ENCODE measurements at places on chromosomes 16 and 17.

DNA sequence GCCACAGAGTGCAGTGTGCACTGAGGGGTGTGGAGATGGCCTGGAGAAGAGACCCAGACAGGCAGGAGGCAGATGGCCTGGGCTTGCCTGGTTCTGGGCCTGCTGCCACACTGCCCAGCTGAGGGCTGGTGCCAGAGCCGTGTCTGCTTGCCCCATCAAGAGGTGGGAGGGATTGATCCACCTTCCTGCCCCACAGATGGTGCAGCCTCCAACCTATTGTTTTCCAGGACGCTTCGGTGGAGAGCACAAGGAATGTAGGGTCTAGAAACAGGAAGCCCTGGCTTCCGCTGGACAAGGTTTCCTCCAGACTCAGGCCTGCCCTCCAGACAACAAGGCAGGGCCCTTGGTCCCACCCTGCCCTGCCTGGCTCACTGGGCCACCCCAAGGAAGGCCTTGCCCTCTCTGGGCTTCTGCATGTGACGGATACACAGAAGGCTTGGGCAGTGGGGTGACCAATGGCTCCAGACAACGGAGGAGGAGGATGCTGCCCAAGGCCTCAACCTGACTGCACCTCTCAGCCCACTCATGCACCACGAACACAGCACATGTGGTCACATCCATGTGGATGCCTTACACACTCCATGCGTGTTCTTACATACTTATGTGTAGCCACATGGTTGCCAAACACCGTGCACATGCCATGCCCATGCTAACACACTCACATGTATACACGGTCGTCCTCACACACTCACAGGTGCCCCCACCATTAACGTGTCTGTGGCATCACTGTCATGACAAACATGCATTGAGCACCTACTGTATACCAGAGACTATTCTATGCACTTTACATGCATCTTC is 6.5 kb upstream of the CDH5 start:
- no peak for DNase-seq

GRCh38 chr16:19598805-19599510 is 43.5 kb downstream of the VPS35L start:
- no peak for DNase-seq

- no peak for DNase-seq
Observed at GRCh38 chr17:49054342-49055092, 57.3 kb downstream of the IGF2BP1 start.

DNA sequence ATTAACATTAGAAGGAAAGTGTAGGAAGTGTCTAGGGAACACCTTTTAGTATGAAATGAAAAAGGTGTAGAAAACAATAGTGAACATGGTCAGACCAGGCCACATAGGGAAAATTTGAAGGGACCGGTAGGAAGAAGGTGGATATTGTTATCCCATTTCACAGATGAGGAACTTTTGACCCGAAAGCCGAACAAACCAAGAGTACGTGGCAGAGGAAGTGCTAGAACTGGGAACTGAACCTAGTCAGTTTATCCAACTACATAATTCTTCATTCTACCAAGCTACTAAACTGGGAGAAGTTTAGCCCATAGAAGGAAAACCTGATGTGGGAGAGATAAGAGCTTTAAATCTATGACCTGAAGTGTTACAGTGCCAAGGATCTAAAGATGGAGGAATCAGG is 43.2 kb downstream of the YPEL2 start:
- no peak for DNase-seq

- no peak for DNase-seq
Observed at GRCh38 chr16:3907586-3907985, 27.1 kb upstream of the CREBBP start.

DNA sequence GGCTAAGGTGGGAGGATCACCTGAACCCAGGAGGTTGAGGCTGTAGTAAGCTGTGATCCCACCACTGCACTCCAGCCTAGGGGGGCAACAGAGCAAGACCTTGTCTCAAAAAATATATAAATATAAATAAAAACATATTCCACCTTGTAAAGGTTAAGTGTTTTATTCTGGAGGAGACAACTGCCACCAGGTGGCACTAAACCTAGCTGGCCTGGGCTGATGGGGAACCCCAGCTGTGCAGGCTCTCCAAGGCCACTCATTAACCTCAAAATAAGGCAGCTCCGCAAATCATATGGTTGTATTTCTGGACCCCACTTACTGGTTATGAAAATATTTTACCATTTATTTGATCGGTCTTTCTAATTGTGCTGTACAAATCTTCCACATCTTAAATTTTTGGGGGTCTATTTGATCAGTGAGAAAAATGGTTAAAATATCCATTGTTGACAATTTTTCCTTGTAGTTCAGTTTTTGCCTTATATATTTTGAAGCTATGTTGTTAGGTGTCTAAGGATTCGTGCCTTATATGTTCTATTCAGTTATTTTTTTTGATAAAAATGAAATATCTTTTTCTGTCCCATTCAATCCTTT is 8.5 kb upstream of the ICAM2 start:
- DNase-seq, result peak; percentile 69

DNA sequence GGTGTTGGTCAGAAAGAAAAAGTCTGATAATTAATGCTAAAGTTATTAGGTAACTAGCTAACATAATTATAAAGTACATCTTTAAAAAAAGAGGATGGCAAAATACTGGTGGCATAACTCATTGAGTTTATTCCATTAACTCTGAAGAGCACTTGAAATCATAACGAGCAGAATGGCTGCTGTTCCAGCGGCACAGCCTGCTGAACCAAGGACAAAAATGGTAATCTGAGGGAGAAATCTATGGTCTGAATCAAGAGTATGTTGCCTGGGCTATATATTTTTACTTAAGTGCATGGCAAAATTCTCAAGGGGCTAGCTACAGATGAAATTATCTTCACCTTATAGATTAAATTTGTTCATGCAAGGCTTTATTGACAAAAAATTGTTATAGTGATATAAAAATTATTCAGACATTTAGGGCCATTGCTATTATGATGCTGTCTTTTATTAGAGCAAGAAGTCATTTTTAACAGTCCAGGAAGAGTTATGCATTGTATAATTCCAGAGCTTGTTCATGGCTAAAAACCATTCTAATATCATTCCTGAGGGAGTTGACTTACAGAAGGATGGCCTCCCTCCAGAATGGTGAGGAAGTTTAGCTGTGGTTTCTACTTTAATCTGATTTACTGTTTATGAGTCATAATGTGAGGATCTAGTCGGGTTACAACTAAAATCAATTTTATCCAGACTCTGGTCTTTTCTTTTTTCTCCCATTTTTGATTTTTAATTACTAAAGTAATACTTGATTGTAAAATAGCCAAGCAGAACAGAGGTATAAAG is 41.4 kb upstream of the ANKFN1 start:
- no peak for DNase-seq

- no peak for DNase-seq
Observed at GRCh38 chr17:41060052-41060604, at the start of gene KRTAP2-3. KRTAP2-3 (minus strand) TSS chr17:41060114; CDS start chr17:41060050, 64 bp downstream.

DNA sequence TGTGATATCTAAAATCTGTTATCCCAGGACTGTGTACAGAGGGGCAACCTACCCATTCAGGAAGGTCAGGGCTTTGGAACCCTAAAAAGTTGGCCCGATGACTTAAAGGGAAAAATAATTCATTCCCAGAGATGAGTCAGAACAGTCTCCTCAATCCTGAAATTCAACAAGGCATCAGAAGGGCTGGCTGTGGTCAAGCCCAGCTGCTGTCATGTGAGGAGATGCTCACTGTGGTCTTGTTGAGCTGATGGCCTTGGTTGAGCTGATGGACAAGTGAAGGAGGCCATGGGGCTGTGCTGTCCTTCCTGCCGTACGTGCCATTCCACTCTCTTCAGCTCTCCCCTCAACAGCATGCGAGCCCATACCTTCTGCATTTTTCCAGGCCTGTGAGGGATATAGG is 20.9 kb upstream of the DRG2 start:
- DNase-seq, result no peak

All from stimulated activated naive CD4-positive, alpha-beta T cell treated with Interleukin-2 at 50 U/mL for 16 hours (primary cell).